Endothelial cell of coronary artery (primary cell): ENCODE measurements at places on chromosomes 3 and 15. TPM values are rescaled to one million over a fixed set of nuclear protein-coding genes. Genes with fewer than 3 reads are reported as not detected.

The LRRIQ4 gene
- not detected in 2 replicates for total RNA-seq

The VEPH1 gene
- 107 and 173 TPM in 2 replicates for total RNA-seq

The AADACL2 gene
- not detected in 2 replicates for total RNA-seq

The GCSAM gene
- not detected in 2 replicates for total RNA-seq

The KPNA1 gene
- total RNA-seq = 30.1 and 39.9 TPM in 2 replicates

The TRIM59 gene
- 15.2 and 20.3 TPM in 2 replicates for total RNA-seq

The TNK2 gene
- total RNA-seq = 10.3 and 14.9 TPM in 2 replicates

The ARPP21 gene
- 0.18 TPM in 1 of 2 replicates, not detected in the other for total RNA-seq

The KBTBD13 gene
- not detected in 2 replicates for total RNA-seq

The ALPK3 gene
- total RNA-seq = 10.2 and 25.2 TPM in 2 replicates

The GRAMD2A gene
- under 0.01 and 0.09 TPM in 2 replicates for total RNA-seq

The STX19 gene
- total RNA-seq = 0.09 TPM in 1 of 2 replicates, not detected in the other

The ECE2 gene
- total RNA-seq = not detected in 2 replicates
